Fibroblast of the conjunctiva (primary cell): ENCODE measurements at places on chromosomes 2 and 18.

DNA sequence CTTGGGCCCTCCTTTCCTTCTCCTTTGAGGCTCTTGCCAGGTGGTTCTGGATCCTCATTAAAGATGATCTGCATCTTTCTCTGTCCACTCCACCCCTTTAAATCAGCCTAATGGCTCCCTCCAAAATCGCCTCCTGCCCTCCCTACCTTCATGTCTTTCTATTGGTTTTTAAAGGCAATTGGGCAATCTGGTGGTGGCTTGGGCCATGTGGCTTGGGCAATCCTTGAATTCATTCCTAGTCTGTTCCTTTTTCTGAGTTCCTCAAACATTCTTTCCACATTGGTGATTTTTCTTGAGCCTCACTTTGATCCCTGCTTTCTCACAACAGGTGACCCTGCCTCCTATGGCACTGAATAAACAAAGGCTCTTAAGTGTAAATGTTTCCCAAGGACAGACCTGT, 266.2 kb upstream of the REV1 start:
- no peak for DNase-seq

DNA sequence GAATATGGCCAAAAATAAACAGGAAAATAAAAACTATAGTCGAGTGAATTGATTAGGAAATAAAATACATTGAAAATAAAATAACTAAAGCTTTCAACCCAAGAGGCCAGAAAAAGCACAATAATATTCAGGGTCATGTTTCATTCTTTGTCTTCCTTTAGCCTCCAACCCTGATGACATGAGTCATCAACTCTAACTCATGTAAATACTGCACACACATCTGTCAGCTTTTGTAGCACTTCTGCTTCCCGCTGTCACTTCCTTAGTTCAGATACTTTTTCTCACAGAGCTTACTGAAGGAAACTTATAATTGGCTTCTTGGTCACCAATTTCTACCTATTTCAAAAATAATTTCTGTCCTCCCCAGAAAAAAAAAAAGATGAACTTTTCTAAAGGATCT, 112.8 kb downstream of the UPP2 start:
- DNase-seq = no peak

DNA sequence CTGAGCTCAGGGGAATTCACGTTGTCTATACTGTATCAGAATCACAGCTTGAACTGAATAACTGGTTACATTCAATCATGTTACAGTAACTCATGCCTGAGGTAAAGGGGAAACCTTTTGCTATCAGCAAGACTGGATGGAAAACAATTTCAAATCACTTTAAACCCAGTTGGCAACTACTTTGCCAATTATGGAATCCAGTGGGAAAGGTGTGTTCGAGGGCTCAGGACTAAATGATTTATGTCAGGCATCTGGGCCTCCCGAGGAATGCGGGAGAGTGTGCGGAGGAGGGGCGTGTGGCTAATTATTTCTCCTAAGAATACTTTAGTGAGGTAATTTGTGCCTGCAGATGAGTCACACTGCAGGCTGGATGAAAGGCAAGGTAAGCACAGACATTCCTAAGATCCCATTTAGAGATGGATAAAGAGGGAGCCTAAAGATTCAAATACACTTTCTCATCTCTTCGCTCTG, 100.1 kb downstream of the HRH4 start:
- no peak for DNase-seq

DNA sequence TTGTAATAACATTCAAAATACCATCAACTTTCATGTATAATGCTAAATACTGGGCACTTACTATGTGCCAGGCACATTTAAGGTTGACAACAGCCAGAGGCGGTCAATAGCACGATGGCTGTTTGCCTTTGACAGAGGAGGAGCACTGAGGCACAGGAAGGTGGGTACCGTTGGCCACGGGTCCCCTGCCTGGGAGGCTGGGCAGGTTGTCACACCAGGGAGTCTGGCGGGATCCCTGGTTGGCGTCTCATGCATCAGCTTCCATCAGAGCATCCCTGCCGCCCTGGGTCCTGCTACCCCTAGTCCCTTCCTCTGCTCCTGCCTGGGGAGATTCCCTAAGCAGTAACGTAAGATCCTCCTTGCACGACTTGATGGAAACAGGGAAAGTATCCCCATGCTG, 19.4 kb downstream of the ALLC start:
- no peak for DNase-seq

- no peak for DNase-seq
These were observed 45.3 kb upstream of the STAT1 start for GRCh38 chr2:191059308-191059707.

DNA sequence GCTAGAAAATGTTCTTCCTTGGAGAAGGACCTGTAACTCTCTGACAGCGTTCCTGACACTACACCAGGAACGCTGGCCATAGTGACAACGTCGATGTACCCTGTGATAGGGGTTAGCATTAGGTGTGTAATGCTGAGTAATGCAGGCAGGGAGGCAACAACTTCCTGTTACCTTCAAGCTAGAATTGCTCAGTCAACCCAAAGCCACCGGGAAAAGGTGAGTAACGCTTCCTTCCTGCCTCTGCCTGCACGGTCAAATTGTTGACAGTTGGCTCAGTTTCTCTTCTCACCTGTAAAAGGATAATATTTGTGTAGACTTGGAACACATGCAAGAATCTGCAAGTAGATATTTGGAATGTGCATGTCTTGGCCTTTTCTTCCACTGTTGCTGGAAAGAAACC, 12.7 kb downstream of the FAM110C start:
- DNase-seq = no peak

GRCh38 chr2:114456566-114456965, 14.1 kb downstream of the DPP10 start:
- no peak for DNase-seq

- no peak for DNase-seq
These were observed 40.0 kb upstream of the GLS start for GRCh38 chr2:190840569-190841172.

GRCh38 chr18:68791801-68792200, 6.1 kb upstream of the CCDC102B start:
- DNase-seq = no peak

DNA sequence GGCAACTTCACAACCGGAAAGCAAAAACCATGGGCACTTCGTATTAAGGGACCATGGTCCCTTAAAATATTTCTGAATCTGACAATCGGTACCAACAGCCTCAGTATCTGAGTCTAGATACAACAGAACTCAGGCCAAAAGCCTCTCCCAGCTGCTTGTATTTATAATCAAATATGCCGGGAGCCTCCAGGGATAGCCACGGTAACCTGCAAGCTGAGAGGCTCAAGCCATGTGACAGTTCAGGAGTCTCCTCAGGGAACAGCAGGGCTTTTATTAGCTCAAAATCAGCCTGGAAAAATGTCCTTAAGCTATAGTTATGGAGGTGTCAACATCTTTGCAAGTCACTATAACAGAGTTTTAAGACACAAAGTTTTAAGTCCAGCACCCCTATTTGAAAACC, 352.8 kb upstream of the GYPC start:
- DNase-seq = no peak

DNA sequence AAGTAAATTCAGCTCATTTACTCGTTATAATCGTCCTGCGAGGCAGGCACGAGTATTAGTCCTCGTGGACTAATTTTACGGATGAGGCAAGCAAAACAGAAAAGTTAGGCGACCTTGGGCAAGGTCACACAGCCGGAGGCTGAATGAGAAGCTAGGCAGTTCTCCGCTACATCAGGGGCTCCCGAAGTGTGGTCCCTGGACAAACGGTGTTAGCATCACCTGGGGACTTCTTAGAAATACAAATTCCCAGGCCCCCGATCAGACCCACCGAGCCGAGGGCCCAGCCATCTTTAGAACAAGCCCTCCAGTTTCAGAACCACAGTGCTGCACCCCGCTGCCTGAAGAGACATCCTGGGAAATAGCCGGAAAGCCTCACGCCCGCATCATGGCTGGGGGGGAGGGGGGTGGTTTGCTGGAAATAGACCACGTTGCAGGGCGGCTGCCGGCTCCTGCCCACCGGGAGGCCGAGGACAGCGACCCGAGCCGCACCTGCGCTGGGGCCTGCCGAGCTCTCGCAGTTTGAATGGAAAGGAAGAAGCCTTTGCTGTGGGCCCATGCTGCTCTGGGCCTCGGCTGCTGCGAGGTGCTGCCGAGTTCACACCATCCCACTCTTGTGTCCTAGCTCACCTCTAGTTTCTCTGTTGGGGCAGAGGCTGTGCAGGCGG, 72.2 kb downstream of the TFCP2L1 start:
- no peak for DNase-seq

GRCh38 chr2:137467246-137467862, 496.9 kb upstream of the HNMT start:
- peak; percentile 6 for DNase-seq

- DNase-seq = no peak
These were observed 106.9 kb downstream of the FBXO15 start for GRCh38 chr18:74040459-74041332.

- DNase-seq = no peak
These were observed 23.6 kb upstream of the NEB start for GRCh38 chr2:151757861-151758260.

DNA sequence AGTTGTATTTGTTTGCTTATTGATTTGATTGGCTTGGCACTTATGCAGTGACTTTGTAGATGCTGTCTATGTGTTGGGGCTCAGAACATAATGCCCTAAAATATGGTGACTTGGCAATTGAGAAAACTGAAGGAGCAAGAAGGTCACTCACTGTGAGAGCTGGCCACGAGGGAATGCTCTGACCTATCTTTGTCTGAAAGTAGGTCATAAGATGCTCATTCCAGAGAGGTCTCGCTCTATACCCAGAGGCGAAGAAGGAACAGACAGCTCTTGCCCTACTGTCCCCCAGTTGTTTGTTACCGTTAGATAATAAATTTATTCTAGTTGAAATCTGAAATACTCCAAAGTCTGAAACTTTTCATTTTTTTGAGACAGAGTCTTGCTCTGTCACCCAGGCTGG, 158.5 kb downstream of the TGIF1 start:
- no peak for DNase-seq

DNA sequence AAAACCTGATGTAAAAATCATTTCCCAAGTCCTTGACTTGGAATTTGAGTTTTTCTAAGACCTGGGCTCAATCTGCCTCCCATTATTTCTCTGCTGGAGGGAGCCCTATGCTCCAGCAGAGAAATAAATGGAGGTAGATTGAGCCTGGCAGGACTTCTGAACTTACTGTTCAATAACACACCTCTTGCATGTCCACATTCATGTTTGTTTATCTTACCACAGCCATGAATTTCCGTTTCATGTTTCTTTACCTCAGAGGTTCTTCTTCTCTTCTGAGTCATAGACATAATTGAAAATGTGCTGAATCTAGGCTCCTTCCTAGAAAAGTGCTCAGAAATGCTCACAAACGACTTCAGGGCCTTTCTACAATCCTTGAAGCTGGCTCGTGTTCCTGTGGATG, 170.8 kb downstream of the PMAIP1 start:
- no peak for DNase-seq

GRCh38 chr18:2909431-2910140, 62.8 kb downstream of the EMILIN2 start:
- DNase-seq = no peak

- DNase-seq = no peak
These were observed 8.7 kb upstream of the CHMP1B start for GRCh38 chr18:11842562-11842961.

DNA sequence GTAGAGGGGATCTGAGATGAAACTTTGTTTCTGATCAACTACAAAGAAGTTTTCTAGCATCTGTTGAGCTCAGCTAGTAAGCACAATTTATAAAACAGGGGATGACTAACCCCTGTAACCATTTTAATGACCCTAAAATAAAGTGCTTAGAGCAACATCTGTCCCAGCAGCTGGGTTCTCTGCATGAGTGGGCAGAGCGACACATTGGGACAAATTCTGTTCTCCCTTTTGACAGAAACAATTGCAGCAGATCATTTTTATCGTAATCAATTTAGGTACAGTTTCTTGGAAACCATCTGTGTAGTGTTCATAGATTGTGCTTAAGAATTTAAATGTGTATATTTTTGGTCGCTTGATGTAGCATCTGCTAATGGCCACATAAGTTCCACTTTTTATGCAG, 678.0 kb downstream of the RNF144A start:
- no peak for DNase-seq

GRCh38 chr18:9334329-9334972, at the start of gene TWSG1:
Gene TWSG1 (plus strand): TSS chr18:9334773. CDS start chr18:9337230, 2,457 bp downstream.
- peak; percentile 92 for DNase-seq

GRCh38 chr2:172561270-172561669, 5.4 kb downstream of the PDK1 start:
- DNase-seq = no peak

DNA sequence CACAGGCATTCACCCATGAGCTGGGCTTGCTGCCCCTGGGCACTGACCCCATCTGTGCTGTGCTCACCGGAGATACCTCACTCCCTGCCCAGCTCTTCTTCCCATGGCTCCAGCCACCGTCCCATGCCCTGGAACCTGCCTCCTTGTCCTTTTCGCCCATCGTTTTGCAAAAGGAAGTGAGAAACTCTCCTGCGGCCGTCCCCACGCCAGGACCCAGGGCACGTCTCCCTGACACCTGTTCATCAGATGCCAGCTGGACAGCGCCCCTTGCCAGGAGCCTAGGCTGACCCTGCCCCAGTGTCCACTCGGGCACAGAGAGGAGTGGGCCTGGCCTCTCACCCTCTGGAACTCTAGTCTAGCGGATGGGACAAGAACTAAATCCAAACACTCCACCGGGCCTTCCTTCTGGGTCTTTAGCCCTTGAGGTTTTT, 238.6 kb downstream of the SEPTIN10 start:
- no peak for DNase-seq

DNA sequence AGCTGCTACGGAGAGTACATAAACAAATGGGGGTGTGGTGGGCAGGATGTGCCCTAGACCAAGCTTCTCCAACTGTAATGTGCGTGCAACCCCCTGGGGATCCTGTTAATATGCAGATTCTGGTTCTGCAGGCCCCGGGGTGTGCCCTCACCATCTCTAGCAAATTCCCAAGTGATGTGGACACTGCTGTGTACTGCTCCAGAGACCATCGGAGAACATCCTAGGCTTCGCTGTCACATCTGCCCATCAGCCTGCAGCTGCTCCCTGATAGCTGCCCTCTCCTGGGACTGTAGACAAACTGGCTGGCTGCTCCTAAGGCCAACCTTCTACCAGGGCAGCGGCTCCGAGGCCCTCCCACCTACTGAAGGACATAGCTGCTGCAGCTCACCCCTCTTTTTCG, 3.2 kb downstream of the HS1BP3 start:
- DNase-seq = no peak

DNA sequence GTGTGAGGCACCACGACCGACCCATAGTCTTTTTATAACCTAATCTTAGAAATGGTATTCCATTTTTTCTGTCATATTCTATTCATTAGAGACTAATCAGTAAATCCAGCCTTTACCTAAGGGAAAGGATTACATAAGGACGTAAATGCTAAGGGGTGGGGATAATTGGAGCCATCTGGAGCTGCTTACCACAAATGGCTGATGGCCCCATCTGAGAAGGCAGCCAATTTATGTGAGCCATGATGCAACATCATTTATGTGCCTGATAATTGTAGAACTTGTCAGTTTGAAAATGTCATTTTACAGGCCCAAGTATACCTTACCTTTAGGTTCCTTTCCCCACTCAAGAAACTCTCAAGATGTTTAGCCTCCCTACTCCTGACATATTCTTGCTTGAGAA, 44.0 kb downstream of the ARHGEF33 start:
- DNase-seq = peak; percentile 85
